Gastroesophageal sphincter (tissue), 4 donors: ENCODE measurements at places on chromosomes 2 and 18. TPM values are rescaled to one million over a fixed set of nuclear protein-coding genes. Genes with fewer than 3 reads are reported as not detected.

GRCh38 chr2:181106789-181107627 lies 126.6 kb downstream of the UBE2E3 start:
- no peak for ATAC-seq

DNA sequence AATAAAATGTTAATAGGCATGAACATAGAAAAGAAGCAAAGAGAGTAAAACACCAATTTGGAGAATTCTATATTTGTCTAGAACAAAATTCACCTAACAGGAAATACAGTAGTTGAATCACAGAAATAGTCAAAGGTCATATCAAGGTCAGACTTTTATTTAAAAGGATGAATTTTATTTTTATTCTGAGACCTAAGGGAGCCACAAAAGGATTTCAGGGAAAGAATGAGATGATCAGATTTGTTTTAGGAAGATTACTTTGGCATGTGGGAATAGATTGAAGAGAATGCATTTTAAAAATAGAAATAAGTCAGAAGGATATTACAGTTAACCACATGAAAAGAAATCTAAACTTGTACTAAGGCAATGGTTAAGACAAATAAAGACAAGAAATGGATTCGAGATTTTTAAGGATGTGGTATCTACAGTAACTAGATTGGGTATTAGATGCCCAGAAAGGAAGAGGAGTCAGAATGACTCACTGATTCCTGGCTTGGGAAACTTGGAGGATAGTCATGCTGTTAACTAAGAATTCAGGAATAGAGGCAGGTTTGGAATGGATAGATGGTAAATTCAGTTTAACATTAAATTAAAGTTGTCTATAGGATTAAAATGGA lies 56.0 kb downstream of the METTL4 start:
- ATAC-seq: no peak

- no peak for ATAC-seq
These were observed 4.8 kb downstream of the IL36A start for GRCh38 chr2:113010088-113010487.

GRCh38 chr2:2704428-2705090 lies 373.5 kb upstream of the MYT1L start:
- no peak for ATAC-seq

GRCh38 chr2:199465390-199465789 lies 7.7 kb upstream of the SATB2 start:
- no peak for ATAC-seq

GRCh38 chr2:174180165-174180724 lies 68.1 kb downstream of the OLA1 start:
- no peak for ATAC-seq

GRCh38 chr2:226066391-226066790 lies 666.9 kb downstream of the NYAP2 start:
- ATAC-seq: no peak

DNA sequence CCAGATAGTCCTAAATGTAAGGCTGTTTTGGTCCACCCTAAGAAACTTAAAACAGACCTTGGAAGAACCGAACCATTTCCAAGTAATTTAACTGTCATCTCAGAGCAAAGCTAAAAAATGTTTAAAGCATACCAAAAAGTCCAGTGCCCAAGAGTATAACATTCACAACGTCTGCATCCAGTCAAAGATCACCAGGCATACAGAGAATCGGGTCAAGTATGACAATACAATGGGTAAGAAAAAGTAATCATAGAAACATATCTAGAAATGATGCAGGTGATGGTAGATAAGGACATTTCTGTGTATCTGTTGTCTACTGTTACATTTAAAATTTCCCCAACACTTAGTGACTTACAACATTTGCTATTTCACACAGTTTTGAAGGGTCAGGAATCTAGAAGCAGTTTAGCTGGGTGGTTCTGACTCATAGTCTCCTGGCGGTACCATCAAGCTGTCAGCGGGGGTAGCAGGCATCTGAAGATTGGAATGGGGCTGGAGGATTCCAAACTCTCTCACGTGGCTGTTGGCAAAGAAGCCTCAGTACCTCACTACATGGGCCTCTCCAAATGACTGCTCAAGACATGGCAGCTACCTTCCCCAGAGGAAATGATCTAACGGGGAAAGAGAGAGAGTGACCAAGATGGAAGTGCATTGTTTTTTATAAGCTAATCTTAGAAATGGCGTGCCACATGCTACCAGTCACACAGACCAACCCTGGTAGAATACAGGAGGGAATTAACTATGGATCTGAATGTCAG lies 36.6 kb upstream of the DYNC2LI1 start:
- peak; percentile 74 for ATAC-seq

DNA sequence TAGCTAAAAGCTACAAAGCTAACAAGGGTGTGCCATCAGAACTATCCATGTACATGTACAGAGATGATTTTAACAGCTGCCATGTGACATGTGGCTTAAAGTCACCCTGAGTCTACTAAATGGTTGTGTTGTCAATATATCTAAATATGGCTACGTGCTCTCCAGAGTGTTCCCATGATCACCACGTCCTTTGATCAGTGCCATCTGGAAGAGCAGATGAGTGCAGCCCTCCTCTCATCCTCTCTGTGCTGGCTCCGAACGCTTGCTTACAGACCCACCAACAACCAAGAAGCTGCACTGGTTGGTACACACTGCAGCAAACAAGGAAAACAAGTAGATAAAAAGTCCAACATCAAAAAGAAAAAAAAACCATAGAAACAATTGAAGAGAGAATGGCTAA lies 88.6 kb upstream of the NARS1 start:
- ATAC-seq: no peak

DNA sequence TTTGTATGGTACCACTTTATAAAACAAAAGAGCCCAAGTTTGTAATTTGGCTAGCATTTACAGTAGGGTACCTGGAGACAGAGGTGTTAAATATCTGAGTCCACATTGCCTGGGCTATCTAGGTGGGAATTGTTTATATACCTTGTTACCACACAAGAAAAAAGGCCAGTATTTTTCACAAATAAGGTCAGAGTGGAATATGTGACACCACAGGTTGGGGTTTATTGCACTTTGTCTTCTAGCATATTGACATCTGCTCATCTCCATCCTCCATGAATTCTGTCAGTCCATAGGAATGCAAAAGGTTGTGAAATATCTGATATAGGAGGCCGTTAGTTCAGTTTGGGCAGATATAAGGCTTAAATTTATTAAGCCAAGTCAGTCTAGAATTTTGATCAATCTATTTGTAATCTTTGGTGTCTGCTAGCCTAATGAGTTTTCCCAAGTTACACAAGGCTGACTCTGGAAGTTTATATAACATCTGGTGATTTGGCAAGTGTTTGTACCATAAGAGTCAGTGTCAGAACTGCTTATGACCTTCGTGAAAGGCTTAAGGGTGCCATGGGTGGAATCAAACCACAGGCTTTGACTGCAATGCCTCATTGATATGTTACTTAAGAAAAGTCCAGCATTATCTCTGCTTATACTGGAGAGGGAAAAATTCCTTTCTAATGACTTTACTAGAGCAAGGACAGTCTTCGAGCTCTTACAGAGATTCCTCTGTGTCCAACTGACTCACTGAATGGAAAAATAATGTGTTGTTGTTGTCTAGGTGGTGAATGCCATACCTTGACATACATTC lies 11.3 kb upstream of the DPP4 start:
- ATAC-seq: no peak

GRCh38 chr2:237384672-237385020 lies 29.3 kb downstream of the COL6A3 start:
- ATAC-seq: no peak

Gene VWC2L
- not detected for total RNA-seq

Gene NEURL3
- total RNA-seq: not detected

Gene FAM237A
- total RNA-seq: not detected

Gene SEPTIN2
- 326 TPM for total RNA-seq
